ENCODE measurements at places on chromosomes 11 and 22.

DNA sequence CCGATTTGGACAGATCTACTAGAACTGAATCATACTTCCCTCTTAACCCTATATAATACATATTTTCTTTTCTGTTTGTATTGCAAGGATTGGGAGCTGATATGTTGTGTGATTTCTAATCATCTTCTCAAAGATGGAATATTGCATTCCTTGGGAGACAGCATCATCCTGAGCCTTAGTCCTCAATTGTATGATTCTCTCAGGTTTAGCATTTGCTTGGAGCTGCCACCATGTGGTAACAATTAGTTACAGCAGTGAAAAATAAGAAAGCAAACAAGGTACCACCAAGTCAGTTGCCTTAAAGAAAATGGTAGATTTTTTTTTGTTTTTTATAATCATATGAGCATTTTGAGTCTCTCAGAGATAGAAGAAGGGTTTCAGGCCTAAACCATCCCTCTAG lies 11.9 kb downstream of the SNX19 start:
- no peak for DNase-seq

DNA sequence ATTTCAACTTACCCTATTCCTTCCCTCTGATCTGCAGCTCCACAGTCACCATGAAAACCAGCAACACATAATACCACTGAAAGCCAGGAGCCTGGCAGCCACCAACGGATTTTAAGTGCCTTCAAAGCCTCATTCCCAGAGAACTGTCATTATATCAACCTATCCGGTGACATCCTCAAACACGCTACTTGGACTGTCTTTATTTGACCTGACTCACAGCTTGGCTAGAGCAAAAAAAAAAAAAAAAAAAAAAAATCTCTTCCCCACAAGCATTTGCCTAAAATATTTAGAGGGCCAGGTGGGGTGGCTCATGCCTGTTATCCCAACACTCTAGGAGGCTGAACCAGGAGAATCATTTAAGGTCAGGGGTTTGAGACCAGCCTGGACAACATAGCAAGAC lies 32.4 kb upstream of the ARHGAP32 start:
- DNase-seq, result no peak

DNA sequence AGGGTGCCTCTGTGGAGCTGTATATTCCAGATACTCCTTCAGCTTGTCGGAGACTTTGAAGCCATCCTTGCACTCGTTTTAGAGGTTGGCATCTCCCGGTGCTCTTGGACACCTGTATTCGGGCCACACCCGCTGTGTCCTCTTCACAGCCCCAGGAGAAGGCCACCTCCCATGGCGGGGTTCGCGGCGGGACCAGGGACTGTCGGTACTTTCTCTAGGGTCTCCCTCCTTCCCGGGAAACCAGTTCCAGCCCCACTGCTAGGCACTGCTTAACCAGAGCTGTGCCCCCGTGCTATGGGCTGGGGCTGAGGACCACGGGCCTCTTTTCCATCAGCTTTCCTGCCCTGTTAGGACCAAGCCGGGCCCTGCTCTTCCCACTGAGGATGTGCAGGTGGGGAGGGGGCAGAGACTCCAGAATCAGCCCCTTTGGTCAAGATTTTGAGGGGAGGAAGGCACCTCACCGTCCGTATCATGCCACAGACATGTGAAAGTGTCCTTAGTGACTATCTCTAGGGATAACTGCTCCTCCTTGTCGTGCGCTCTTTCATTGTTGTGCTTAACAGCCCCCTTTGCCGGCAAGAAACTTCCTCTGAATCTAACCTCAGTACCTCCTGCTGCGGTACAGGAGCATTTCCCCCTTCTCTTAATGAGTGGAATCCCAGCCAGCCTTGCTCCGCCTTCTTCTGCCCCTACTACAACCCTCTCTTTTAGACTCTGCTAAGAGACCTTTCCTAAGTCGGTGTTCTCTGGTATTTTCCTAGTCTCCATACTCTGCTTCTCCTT lies 1.2 kb upstream of the B3GAT1 start:
- DNase-seq, result no peak

DNA sequence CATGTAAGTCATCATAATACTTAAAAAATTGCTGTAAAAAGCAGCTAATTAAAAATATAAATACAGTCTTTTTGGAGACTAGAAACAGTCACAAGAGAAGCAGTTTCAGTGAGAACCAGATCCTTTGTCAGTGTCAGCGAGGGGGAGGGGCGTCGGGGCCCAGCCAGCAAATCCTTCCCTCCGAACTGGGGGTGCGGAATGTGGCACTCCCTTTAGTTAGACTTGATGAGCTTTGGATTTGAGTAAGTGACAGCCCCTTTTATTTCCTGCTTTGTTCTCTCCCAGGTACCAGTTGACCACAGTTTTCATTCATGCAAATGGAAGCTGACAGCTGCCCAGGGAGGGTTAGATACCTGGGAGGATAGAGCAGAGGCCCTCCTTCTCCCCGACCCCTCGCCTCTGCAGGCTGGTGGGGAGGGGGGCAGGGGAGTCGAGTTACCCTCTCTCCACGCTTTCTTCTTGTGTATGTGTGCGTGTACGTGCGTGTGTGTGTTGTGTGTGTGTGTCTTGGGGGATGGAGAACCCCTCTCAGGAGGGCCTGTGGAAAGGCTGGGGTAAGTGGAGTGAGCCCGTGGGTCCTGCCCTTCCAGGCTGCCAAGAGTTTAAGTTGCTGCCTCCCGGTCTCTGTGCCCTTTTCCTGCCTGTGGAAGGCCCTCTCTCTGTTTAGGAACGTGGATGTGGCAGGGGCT lies 38.3 kb downstream of the PTPRJ start:
- DNase-seq, result no peak

GRCh38 chr11:134052395-134052987 lies 16.4 kb upstream of the JAM3 start:
- no peak for DNase-seq

GRCh38 chr11:32439501-32440210 lies 4.3 kb upstream of the WT1 start:
- DNase-seq, result no peak

GRCh38 chr22:36325154-36326031 lies 62.4 kb downstream of the MYH9 start:
- DNase-seq, result no peak

DNA sequence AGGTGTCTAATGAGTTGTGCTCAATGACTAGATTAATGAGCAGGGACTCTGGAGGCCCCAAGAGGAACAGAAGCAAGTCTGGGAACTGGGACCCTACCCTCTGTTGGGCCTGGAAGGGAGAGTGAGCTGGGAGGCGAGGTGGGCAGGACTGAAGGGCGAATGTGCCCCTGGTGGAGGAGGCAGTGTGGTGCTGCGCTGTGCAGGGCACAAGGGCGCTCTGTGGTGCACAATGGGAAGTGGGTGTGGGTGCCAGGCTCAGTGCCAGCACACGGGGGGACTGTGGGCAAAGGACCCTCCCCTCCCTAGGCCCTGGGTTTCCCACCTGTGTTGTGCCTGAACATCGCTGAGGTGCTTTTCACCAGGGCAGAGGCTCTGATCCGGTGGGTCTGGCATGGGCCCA lies 57.5 kb upstream of the TTLL12 start:
- no peak for DNase-seq

DNA sequence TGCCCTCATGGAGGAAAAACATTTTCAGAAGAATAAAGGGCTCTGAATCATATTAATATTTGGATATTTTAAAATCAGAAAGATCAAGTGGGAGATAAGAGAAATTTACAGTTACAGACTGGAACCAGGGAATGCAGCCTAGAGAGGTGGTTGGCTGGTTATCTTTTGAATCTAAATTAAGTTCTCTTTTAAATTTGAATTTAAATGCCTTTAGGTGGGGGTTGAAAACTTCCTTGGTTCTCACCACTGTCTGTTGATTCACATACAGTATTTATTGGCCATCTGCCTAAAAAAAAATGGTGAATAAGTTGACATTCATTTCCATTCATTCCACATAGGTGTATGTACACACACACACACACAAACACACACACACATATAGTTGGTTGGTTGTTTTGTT lies 35.7 kb upstream of the PTPRJ start:
- no peak for DNase-seq

- no peak for DNase-seq
Observed at GRCh38 chr11:131248588-131248987, 121.8 kb upstream of the NTM start.

- no peak for DNase-seq
Observed at GRCh38 chr22:29207562-29208501, 2.1 kb downstream of the EMID1 start.

GRCh38 chr11:60905047-60905446 lies 1.3 kb downstream of the PRPF19 start:
- DNase-seq, result no peak

- no peak for DNase-seq
Observed at GRCh38 chr11:10410106-10410843, 44.8 kb upstream of the AMPD3 start.

- DNase-seq, result no peak
Observed at GRCh38 chr11:71955898-71956456, 27.1 kb downstream of the RNF121 start.

DNA sequence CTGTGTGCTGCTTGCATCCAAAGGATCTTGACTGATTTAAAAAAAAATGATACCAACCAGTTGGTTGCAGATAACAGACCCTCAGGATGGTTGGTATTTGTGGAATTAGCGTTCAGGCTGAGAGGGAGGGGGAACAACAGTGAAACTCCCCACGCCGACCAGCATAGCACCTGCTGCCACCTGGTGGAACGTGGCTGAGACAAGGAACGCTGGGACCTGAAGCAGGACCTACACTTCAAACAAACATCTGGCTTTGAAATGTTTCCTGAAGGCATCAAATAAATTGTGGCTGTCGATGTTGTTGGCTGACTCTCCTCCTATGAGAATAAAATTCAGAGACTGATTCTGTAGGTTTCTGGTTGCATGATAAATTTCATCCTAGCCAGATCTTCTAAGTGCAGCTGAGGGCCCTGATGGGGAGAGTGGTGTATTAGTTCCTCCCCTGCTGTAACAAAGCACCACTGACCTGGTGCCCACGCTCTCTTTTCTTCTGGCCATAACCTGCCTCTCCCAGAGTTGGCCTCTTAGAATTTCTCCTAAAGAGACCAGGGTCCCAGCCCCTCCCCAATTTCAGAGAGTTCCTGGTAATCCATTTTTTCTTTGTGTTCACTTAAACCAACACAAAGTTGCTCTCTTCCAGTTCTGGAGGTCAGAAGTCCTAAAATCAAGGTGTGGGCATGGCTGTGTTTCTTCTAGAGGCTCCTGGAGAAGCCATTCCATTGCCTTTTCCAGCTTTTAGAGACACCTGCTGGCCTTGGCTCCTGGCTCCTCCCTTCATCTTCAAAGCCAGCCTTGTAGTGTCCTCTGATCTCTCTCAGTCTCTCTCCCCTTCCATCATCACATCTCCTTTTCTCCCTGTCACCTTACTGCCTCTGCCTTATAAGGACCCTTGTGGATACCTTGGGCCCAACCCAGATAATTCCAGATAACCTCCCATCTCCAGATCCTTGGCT lies 17.3 kb downstream of the APOL2 start:
- DNase-seq, result peak; percentile 54

DNA sequence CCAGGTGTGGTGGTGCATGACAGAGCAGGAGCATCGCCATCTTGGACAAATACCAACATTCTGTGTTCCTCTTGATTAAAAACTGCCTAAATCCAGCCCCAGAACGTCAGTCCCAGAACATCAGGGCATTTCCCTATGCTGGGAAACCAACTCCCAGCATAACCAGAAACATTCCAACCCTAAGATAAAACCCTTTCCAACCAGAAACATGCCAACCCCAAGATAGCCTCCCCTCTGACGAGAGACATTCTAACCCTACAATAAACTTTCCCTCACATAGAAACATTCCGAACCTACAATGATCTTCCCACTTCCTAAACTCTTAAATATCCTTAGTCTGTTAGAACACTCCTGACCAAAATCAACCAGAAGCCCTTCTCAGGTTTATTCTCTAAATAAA lies 11.6 kb downstream of the PLAAT4 start:
- no peak for DNase-seq

DNA sequence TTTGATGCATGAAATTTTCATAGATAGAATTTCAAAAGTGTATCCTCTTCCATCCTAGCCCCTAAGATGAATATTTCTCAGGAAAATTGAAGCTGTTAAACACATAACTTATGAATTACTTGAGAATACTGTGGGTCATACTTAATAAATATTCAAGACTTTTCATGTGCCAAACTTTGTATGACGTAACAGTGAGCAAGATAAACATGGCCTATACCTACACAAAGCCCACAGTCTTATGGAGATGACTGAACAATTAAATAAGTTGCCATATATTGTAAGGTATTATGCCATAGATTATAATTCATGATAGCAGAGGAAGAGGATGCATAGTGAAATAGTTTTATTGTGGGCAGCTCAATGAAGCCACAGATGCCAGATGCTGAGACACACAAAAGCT lies 620.7 kb upstream of the ANO5 start:
- DNase-seq, result no peak

DNA sequence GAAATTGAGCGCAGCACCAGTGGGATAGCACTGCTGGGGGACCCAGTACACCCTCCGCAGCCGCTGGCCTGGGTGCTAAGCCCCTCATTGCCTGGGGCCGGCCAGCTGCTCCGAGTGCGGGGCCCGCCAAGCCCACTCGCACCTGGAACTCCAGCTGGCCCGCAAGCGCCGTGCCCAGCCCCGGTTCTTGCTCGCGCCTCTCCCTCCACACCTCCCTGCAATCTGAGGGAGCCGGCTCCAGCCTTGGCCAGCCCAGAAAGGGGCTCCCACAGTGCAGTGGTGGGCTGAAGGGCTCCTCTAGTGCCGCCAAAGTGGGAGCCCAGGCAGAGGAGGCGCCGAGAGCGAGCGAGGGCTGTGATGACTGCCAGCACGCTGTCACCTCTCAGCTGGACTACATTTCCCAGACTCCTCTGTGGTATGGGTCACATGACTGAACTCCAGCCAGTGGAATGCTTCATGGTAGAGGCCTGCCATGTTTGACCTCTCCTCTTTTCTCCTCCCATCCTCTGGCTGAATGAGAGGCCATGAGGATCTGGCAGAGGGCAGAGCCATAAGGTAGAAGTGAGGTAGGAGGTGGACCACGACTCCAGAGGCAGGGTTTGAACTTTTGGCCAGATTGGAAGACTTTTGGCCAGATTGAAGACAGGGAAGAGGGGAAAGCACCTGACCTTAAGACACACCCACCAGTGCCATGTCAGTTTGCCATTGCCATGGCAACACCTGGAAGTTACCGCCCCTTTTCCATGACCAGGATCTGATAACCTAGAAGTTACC lies 6.2 kb downstream of the MRGPRD start:
- DNase-seq, result no peak

DNA sequence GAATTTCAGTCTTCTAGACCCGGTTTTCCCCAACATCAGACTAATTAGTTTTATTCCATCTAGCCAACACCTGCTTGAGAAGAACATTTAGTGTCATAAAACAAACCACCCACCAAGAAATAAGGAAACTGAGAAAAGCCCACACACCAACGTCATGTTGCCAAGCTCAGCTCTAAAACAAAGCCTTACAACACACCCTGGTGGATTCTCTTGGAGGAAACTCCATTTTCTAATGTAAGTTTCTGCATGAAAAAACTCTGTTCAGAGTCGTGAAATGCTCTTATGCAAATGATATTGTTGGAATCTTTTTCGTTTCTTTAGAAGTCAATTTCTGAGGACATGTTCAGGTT lies 105.0 kb upstream of the RAG2 start:
- peak; percentile 23 for DNase-seq
